ENCODE measurements at places on chromosomes 6 and 20.

- no peak for DNase-seq
These were observed 20.0 kb downstream of the ENTPD6 start for GRCh38 chr20:25215521-25215920.

DNA sequence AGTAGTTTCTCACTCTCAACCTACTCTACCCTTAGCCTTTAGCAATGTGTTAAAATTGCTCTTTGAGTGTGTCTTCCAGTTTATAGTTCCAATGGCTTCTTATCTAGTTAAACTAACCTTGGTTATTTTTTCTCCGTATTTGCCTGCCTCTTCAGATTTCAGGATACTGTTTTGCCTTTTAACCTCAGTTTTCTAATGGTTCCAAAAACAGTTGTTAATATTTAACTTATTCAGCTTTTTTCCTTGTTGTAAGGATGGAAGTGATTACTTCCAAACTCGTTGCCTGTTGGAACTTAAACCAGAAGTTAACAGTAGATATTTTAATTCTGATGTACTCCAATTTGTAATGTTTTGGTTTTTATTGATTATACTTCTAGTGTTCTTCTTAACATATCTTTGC lies 1574.9 kb downstream of the HACE1 start:
- DNase-seq = no peak

GRCh38 chr20:4375881-4376280 lies 345.8 kb upstream of the PRND start:
- no peak for DNase-seq

DNA sequence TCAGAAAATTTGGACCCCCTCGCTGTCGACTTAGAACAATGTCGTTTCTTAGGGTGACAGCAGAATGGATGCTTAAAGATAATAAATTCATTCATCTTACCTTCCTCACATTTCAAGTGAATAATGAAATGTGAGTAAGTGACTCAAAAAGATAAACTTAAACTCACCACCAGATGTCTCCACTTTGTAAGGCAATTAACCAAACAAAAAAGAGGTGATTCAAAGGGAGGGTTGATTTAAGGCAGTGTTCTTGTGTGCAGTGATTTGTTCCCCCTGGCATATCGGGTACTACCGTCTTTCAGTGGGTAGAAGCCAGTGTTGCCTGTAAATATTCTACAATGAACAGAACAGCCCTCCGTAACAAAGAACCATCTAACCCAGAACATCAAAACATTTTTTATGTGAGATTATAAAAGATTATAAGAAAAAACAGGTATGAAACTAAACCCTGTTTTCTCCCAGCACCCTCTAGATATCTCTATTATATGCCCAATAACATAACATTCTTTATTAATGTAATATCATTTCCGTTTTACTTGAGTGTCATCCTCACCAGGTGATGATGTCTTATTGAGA lies 589.7 kb downstream of the CBLN4 start:
- no peak for DNase-seq

DNA sequence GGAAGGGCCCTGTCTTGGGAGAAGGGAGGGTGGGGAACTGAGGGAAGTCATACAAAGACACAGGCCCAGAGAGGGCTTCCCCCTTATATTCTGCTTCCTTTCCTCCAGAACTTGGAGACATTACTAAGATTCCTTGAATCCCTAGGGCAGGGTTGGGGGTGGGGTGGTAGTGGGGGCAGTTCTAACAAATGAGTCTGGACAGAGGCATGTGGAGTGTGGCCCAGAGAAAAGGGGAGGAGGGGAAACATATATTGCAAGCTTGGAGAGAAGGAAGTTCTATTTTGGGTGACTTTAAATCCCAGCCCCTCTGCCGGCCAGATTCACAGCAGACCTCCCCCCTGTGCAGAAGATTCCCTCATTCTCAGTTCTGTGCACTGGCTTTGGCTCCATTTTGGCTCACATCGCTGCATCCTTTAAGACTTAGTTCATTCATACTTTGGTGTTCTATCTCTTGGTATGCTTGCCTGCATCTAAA lies 43.7 kb downstream of the DAAM2 start:
- no peak for DNase-seq

DNA sequence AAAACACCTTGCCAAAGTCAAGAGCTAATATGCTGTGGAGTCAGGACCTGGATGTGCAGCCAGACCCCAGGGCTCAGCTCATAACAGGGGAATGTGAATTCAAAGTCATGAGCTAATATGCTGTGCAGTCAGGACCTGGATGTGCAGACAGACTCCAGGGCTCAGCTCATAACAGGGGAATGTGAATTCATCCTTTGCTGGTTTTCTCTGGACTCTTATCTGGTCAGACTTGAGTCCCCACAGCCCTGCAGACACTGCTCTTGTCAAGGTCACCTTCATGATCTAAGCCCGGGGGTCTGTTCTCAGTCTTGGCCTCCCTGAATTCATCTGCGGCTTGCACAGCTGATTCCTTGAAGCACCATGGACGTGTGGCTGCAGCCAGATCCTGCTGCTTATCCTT lies 19.2 kb upstream of the GGTLC1 start:
- DNase-seq = no peak
